RWPE1 (cell line): ENCODE measurements at places on chromosomes 11 and 22.
A peak's percentile ranks its signal among the peaks of the same experiment; 100 is the strongest.

- DNase-seq: no peak
These were observed 279.3 kb downstream of the CASP12 start for GRCh38 chr11:104618954-104619353.

DNA sequence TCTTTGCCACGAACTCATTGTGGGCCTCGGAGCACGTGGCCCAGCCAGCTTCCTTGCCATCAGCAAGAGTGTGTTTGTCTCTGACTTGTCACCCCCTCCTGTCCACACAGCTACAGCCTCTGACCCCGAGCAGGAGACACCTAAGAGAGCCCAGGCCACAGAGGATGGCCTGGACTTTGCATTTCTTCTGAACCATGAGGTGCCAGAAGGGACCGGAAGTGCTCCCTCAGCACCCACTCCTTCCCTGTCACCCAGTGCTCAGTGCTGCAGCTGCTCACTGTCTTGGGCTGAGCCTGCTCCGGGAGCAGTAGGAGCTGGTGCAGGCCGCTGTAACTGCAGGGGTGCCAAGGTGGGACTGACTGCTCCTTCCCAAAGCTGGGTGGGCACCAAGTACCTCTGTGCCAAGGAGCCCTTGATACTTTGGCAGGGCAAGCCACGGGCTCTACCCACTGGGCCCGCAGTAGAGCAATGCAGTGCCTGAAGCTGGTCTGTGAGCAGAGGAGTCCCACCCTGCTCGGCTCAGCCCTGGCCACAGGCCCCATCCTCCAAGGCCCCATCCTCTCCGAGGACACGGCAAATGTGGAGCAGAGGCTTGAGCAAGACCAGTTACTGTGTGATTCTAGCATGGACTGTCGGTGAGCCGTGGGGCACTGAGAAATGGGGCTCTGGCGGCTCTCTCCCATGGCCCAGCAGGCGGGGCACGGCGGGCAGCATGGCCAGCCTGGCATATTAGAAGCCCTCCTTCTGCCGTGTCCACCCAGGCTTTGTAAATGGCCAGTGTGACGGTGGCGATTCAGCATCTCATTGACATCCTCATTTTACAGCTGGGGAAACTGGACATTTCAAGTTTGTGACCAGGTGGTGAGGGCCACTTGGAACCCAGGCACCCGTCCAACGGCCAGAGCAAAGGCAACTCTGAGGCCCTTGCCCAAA lies 6.3 kb downstream of the GRK2 start:
- DNase-seq: no peak

DNA sequence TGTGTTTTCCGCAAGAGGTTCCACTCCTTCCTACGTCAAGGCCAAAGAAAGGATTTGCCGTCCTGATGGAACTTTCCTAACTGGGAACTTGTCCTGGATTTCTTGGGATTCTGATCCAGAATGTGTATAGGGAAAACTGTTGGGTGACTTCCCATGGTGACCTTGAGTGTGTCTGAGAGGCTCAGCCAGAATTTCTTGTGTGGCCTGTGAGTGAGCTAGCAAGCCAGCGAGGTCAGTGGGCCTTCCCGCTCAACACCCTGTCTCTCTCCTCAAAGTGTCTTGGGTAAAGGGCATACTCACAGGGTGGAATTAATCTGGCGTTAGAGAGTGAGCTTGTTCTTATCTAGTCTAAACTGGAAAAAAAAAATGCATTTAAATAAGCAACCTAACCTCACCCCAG lies 20.4 kb downstream of the ZNRF3 start:
- no peak for DNase-seq

DNA sequence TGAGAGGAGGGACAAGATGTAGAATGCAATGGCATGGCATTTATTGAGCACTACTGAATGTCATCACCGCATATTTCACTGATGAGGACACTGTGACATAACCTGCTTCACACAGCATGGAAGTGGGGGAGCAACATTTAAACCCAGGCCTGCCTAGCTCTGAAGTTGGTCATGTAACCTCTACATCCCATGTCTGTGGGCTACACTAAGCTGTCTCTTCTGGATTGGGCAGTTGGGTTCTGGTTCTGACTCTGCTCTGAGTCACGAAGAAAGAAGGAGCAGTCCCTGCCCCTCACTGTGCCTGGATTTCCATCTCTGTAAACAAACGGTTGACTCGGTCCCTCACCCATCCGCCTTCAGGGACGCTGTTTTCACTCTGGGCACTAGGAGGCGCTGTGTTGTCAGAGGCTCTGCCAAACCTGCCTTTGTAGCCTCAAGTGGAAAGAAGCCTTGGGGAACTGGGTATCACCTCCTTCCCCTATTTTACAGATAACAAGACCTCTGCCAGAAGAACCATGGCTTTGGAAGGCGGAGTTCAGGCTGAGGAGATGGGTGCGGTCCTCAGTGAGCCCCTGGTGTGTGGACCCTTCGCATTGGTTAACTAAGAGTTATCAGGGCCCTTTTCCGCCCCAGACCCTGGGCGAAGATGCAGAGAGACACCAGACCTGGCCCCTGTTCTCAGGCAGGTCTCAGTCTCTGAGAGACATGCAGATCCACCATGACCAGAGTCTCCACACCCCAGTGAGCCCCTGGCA lies 12.7 kb upstream of the ARHGEF17 start:
- DNase-seq: peak; percentile 19

- DNase-seq: no peak
These were observed 2.1 kb downstream of the ARHGEF12 start for GRCh38 chr11:120338107-120338933.

- DNase-seq: no peak
These were observed 30.0 kb downstream of the CYB5R2 start for GRCh38 chr11:7643314-7643713.

DNA sequence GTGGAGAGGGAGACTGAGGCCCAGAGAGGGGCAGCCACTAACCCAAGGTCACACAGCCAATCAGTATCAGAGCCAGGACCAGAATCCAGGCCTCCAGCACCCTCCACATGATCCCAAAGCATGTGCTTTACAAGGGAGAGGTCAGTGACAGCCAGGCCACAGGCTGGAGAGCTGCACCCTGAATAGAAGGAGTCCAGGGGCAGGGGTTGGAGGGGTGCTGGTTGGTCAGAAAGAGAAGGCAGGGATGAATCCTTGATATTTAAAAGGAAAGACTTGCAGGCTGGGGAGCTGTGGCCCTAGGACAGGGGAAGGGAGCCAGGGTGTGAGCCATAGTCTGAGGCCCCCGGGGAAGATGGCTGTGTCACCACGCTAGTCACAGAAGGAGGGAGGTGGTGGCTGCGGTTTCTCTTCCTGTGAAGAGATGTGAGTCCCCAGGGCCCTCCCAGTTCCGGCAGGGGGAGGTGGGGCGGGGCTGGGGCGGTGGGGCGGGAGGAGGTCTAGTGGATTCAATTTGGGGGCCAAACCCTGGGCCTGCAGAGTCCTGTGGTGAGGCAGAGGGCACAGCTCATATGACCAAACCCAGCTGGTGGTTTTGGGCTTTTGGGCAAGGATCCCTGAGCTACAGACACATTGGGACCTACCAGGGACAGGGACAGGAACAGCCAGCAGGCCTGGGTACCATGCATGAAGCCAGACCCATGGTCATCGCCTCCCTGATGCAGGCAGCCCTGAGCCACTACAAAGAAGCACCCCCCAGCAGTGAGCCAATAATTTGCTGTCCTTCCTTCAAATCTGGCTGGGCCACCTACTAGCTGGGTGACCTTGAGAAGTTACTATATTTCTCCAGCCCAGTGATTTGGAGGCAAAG lies 14.0 kb downstream of the RAC2 start:
- DNase-seq: no peak

GRCh38 chr22:20112623-20113511 lies 3.0 kb upstream of the RANBP1 start:
- DNase-seq: no peak

- DNase-seq: no peak
These were observed 6.7 kb downstream of the CPT1B start for GRCh38 chr22:50571264-50572175.

DNA sequence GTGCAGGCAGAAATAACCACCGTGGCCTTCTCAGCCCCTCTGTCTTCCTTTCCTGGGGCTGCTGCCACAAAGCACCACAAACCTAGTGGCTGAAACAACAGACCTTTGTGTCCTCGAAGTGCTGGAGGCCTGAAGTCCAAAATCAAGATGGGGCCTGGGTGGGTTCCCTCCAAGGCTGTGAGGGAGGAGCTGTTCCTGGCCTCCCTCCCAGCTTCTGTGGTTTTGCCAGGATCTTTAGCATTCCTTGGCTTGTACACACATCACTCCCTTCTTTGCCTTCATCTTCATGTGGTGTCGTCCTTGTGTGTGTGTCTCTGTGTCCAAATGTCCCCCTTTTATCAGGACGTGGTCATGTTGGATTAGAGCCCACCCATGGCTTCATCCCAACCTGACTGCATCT lies 29.0 kb upstream of the PARVG start:
- DNase-seq: peak; percentile 7

DNA sequence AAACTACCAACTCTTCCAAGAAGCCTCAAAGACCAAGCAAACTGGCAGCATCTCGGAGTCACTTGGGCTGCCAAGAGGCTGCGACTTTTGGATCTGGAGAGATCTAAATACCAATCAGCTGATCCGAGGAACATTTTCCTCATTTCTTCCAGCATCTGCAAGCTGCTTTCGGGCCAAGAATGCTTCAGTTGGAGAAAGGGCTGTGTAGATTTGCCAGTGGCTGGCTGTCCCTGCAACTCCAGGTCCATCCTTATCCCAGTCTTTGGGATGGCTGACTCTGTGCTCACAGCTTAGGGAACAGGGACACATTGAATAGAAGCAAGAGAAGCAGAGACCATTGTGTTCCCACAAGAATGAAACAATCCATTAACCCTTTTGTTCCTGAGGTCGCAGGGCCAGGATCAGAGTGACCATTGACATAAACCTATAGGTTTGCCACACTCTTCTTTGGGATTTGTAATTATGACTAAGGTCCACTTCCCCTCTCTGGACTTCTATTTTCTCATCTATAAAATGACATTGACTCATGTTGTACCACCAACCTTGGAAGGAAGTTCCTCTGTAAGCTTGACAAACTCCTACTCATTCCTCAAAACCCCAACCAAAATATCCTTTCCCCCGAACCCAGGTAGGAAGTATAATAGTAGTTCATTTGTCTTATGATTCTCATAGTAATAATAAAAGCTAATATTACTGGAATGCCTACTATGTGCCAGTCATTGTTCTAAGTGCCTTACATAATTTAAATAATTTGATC lies 340.8 kb downstream of the MN1 start:
- no peak for DNase-seq

DNA sequence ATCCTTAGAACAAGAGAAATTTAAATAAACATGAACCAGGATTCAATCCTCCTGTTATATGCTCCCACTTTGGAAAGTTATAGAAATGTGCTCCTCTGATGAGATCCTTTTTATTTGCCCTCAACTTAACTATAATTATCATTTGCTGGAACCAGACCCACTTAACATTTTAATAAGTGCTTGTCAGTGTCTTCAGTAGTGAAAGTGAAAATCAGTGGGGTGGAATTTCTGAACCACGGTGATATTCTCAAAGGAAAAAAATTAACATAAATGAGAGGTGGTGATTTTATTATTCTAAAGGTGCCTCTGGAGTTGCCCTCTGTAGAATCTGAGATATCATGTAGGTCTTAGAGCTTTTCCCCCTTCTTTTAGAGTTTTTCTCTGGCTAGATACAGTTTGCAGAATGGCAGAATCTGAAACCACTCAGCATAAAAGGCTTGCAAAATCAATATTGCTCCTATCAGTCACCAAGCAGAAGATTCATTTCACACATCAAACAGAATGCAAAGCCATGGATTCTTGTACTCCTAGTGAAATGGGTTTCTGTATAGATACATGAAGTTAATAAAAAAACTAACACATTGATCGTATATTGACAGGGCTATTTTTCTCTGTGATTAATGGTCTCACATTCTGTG lies 213.2 kb downstream of the LUZP2 start:
- DNase-seq: no peak

- no peak for DNase-seq
These were observed 68.1 kb downstream of the CSTPP1 start for GRCh38 chr11:47004595-47005033.

GRCh38 chr11:76355172-76355571 lies 25.8 kb downstream of the THAP12 start:
- no peak for DNase-seq

- peak; percentile 80 for DNase-seq
These were observed 14.0 kb downstream of the LAYN start for GRCh38 chr11:111554532-111554931.

- DNase-seq: no peak
These were observed 69.8 kb downstream of the TRIM29 start for GRCh38 chr11:120068114-120068573.

GRCh38 chr22:47402876-47403525 lies 640.6 kb downstream of the TBC1D22A start:
- no peak for DNase-seq

GRCh38 chr11:117669062-117669461 lies 128.0 kb downstream of the DSCAML1 start:
- DNase-seq: no peak

- no peak for DNase-seq
These were observed 116.0 kb upstream of the DDI1 start for GRCh38 chr11:103920449-103920848.

- no peak for DNase-seq
These were observed 30.3 kb downstream of the BLID start for GRCh38 chr11:122085712-122086111.

DNA sequence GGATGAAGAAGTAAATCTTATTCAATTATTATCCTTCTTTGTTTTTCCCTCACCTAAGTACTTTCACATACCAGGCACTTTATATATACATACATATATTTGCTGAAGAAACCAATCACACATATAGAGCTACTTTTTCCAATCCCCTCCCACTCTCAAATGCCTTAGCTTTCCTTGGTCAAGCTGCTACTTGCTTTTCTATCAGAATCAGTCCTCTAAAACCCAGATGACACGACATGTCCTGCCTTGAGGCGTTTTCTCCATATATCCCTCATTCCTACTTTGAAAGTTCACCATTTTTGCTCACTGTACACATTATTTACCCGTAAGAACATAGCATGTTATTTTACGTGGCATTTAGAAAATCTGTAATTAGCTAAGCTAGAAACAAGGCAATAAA lies 5.4 kb downstream of the RAB38 start:
- DNase-seq: peak; percentile 27

GRCh38 chr11:23543651-23544222 lies 683.5 kb upstream of the CCDC179 start:
- DNase-seq: no peak

- no peak for DNase-seq
These were observed 221.2 kb downstream of the MN1 start for GRCh38 chr22:27580311-27580897.

- DNase-seq: no peak
These were observed 688.3 kb upstream of the CHORDC1 start for GRCh38 chr11:90911192-90911591.

- no peak for DNase-seq
These were observed 49.0 kb downstream of the PRR5L start for GRCh38 chr11:36345084-36345511.

GRCh38 chr22:49971232-49972162 lies 10.9 kb downstream of the PIM3 start:
- no peak for DNase-seq

GRCh38 chr11:75625991-75626888 lies 42.6 kb downstream of the MAP6 start:
- peak; percentile 66 for DNase-seq

DNA sequence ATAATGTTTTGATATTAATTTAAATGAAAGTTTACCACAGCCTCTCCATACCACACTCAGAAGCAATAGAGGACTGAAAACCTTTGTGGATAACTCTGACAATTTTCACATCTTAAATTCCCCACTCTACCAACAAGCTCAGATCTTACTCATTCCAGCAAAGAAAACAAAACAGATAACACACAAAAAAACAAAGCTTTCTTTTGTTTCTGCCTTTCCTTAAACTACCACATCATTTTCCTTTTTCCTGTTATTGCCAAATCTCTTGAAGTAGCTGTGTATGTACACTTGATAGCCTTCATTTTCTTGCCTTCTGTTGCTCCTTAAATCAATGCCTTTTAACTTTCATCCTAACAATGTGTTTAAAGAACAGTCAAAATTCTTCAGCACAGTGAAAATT lies 484.9 kb downstream of the NTM start:
- no peak for DNase-seq
